ENCODE measurements at places on chromosomes 6 and 20. TPM values are rescaled to one million over a fixed set of nuclear protein-coding genes. Genes with fewer than 3 reads are reported as not detected.

Gene DUSP15
- 11.5 TPM for total RNA-seq

Gene ANGPT4
- not detected for total RNA-seq

Gene PBOV1
- not detected for total RNA-seq

Gene PTCRA
- total RNA-seq, result not detected

Gene CD40
- not detected for total RNA-seq

Gene OGFRL1
- total RNA-seq, result 3.9 TPM

Gene EPPIN
- total RNA-seq, result not detected

Gene EBF4
- 15.2 TPM for total RNA-seq

Gene CST3
- total RNA-seq, result 487 TPM

Gene CST7
- total RNA-seq, result not detected

Gene DTNBP1
- 18.0 TPM for total RNA-seq

- no peak for DNase-seq
Measured at GRCh38 chr6:88168362-88168761, 2.2 kb upstream of the CNR1 start.

DNA sequence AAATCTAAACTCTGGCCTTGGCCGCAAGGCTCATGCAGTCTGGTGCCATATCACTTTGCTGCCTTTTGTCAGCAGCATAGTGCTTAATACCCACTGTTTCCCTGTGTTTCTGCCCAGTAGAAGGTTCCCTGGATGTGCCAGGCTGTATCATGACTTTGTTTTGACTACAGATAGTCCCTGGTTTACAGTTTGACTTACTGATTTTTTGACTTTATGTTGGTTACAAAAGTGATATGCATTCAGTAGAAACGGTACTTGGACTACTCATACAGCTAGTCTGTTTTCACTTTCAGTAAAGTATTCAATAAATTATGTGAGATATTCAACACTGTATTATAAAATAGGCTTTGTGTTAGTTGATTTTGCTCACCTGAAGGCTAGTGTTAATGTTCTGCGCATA, 19.0 kb downstream of the RALY start:
- no peak for DNase-seq

DNA sequence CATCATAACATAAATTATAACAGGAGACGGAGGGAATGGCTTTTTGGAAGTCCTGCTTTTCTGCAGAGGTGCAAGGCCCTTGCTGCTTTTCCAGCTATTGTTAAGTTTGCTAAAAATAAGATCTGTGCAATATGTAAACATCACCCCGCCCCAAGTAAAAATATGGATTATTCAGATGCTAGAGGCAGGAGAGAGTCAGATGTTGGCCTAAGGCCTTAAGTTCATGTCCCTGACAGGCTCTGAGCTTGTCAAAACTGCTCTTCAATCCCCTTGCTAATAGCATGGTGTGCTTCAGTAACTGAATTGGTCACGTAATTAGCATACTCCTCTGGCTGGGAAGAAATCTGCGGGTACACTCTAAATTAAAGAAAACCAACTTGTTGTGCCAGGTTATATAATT, 147.5 kb downstream of the BMP2 start:
- DNase-seq, result no peak

- no peak for DNase-seq
Measured at GRCh38 chr20:34579191-34579978, 20.9 kb downstream of the MAP1LC3A start.

DNA sequence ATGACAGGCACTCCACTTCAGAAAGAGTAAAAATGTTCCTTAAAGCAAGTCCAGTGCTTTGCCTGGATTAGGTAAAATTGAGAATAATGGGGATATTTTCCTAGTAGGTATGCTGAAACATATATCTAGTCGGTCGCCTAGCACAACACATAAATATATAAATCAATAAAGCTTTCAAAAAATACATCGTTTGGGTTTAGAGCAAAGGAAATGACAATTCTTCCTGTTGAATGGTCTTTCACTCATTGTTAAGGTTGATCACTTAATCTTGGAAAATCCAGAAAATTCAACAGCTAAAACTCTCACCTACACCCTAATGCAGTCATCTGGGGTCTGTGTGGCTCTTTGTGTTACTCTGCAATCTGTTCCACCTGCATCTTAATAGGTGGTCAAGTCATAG, 13.9 kb downstream of the HAO1 start:
- DNase-seq, result no peak

- no peak for DNase-seq
Measured at GRCh38 chr20:12984069-12984765, 24.6 kb upstream of the SPTLC3 start.

- DNase-seq, result no peak
Measured at GRCh38 chr6:79869184-79869583, 78.2 kb downstream of the ELOVL4 start.

- DNase-seq, result no peak
Measured at GRCh38 chr20:20000211-20000968, 16.8 kb upstream of the NAA20 start.

GRCh38 chr6:43950051-43950605, 177.1 kb downstream of the MRPL14 start:
- DNase-seq, result no peak

GRCh38 chr6:158621694-158622544, 22.6 kb downstream of the DYNLT1 start:
- DNase-seq, result no peak

DNA sequence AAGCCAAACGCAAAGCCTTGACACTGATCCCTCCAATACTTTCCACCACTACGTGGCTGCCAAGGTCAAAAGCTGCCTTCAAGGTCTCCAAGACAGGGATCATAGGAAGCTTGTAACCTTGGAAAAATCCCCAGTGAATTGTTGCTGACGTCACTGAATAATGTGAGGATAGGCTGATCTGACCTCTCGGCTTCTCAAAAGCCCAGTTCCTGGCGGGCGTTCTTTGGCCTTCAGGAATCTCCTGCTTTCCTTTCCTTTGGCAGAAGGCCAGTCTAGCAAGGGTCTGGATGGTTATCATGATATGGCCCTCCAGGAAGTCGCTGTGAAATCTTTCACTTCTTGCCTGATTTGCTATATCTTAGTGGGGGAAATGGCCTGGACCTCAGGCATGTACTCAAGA, 61.4 kb upstream of the TNFAIP3 start:
- no peak for DNase-seq

- DNase-seq, result no peak
Measured at GRCh38 chr6:147201885-147202515, 2.2 kb upstream of the STXBP5 start.

GRCh38 chr6:129835691-129836090, 25.4 kb downstream of the TMEM244 start:
- DNase-seq, result no peak

- DNase-seq, result no peak
Measured at GRCh38 chr6:44100088-44100550, 27.1 kb downstream of the MRPL14 start.

- no peak for DNase-seq
Measured at GRCh38 chr6:97626671-97627441, 343.8 kb upstream of the MMS22L start.
